ENCODE measurements at places on chromosomes 7 and 10.
A peak's percentile ranks its signal among the peaks of the same experiment; 100 is the strongest.

GRCh38 chr7:151715666-151716315 lies 161.1 kb downstream of the PRKAG2 start:
- no peaks in the 10 kb centered on the region for H3K27me3 ChIP-seq
- peak; percentile 90 for DNase-seq
- H3K27ac ChIP-seq = peak overlapping the region; percentile 55
- no peaks in the 10 kb centered on the region for H3K36me3 ChIP-seq

DNA sequence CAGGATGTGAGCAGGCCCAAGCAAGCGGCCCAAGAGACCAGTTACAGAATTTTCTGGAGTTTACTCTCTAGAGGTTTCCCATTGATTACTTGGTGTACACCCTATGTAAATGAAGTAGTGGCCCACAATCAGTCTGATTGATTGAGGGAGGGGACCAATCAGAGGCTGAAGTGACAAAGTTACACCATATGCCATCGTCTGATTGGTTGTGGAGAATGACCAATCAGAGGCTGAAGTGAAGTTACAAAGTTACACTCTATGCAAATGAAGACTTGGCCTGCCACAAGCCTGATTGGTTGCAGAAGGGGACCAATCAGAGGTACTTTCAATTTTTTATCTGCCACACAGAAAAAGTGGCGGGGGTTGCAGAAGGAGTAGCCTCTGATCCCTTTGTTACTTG lies 83.7 kb downstream of the KIF20B start:
- H3K4me1 ChIP-seq = no peaks in the 10 kb centered on the region
- no peak overlapping the region for H3K27ac ChIP-seq
- DNase-seq = no peak
- no peak overlapping the region for H3K4me3 ChIP-seq
- H3K36me3 ChIP-seq = peaks cover 5% of the 10 kb centered on the region

DNA sequence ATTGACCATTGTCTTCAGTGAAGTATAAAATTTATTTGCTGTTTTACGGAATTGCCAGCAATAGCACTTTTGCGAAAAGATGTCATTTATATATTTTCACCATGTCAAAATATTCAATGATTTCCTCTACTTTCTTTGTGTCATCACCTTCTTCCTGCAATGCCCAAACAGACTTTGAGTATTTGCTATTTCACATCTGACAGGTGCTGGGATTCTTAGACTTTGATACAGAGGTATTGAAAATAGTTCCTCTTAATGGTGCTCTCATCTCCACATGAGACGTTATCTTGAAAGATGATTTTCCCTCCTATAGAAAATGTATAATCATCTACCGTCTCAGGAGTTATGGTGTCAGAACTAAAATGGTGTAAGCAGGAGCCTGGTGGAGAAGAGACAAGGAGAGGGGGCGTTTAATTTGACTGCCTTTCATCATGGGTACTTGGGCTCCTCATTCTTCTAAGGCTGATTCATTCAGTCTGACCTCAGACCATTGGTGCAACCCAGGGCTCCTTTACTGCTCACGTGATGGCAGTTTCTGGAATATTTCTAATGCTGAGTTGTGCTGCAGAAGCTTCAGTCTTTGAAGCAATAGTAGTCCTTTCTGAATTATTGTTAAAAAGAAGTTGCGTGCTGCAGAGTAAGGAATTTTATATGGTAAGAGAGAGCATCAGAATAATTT lies 404.6 kb downstream of the PHTF2 start:
- H3K27me3 ChIP-seq = no peaks in the 10 kb centered on the region
- H3K4me3 ChIP-seq = no peak overlapping the region
- H3K4me1 ChIP-seq = no peaks in the 10 kb centered on the region
- no peak overlapping the region for H3K27ac ChIP-seq
- no peaks in the 10 kb centered on the region for H3K36me3 ChIP-seq
- DNase-seq = no peak

- H3K4me1 ChIP-seq = peaks cover 4% of the 10 kb centered on the region
- no peak for DNase-seq
- no peaks in the 10 kb centered on the region for H3K27me3 ChIP-seq
Measured at GRCh38 chr10:92891885-92892690, 43.8 kb downstream of the EXOC6 start.

DNA sequence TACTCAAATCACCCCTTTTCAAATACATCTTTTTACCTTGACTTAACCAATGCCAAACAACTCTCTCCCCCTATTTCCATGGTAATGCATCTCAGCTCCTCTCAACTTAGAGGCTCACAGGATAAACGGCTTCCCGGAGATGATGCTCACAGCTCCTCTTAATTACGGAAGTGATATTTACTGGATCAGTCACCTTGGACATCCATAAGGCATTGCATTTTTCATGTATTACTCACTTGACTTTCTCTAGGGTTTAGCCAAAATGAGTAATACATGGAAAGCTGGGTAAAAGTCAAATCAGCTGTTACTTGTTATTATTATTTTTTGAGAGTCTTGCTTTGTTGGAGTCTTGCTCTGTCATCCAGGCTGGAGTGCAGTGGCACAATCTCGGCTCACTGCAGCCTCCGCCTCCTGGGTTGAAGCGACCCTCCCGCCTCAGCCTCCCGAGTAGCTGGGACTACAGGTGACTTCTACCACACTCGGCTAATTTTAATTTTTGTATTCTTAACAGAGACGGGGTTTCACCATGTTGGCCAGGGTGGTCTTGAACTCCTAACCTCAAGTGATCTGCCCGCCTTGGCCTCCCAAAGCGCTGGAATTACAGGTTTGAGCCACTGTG lies 73.3 kb upstream of the RHEB start:
- DNase-seq = no peak
- H3K27me3 ChIP-seq = no peaks in the 10 kb centered on the region
- no peak overlapping the region for H3K4me3 ChIP-seq
- no peaks in the 10 kb centered on the region for H3K4me1 ChIP-seq

DNA sequence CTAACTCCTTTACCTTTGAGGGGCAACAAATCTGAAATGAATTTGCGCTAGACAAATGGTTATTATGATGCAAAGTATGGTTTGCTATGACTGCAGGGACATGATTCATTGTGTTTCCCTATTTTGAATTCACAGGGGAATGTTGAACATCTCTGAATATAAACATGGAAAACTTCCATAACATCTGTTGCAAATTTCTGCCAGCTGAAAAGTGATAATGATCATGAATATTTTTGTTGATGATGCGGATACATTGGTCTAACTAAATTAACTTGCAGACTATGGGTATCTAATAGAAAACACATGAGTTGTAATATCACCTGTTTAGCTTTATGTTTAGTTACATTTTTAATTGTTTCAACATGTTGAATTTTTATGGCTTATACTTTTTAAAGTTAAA lies 1325.5 kb downstream of the REEP3 start:
- no peaks in the 10 kb centered on the region for H3K36me3 ChIP-seq
- H3K27me3 ChIP-seq = no peaks in the 10 kb centered on the region
- no peaks in the 10 kb centered on the region for H3K4me1 ChIP-seq
- no peak for DNase-seq
- no peak overlapping the region for H3K4me3 ChIP-seq
- no peak overlapping the region for H3K27ac ChIP-seq

DNA sequence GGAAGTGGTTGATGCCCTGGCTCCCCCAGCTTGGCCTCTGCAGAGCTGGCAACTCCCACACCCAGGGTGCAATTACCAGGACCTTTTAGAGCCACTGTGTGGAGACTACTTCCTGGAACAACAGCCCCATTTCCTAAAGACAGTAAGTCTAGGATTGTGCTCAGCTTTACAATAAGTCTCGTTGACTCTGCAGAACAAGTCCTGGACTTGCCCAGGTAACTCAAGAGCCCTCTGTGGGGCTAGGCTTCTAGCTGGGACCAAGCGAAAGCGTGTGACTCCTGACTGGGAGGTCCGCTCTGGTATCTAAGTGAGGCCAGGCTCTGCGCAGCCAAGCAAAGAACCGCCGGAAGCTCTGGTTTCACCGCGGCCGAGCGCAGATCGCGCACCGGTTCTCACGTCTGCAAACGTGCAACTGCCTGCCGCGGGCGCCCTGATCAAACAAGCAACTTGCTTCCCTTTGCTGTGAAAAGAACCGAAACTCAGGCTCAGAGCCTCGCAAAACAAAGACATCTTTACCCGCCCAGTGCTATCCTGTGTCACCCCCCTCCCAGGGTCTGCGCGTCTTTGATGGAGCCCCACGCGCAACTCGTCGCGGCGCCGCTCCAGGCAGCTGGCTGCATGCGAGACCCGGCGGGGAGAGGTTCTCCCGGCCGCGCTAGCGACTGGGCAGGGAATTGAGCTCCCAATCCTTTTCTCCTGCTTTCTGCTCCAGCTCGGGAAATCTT lies 4.4 kb upstream of the PDLIM1 start:
- no peaks in the 10 kb centered on the region for H3K36me3 ChIP-seq
- no peaks in the 10 kb centered on the region for H3K27me3 ChIP-seq
- peak; percentile 84 for DNase-seq
- H3K4me3 ChIP-seq = peak overlapping the region; percentile 29
- peak overlapping the region; percentile 20 for H3K27ac ChIP-seq
- H3K4me1 ChIP-seq = peaks cover 13% of the 10 kb centered on the region

- H3K4me3 ChIP-seq = no peak overlapping the region
- no peaks in the 10 kb centered on the region for H3K27me3 ChIP-seq
- no peak for DNase-seq
- peak overlapping the region; percentile 24 for H3K27ac ChIP-seq
- peaks cover 6% of the 10 kb centered on the region for H3K4me1 ChIP-seq
Measured at GRCh38 chr10:103747193-103747865, 108.0 kb downstream of the SH3PXD2A start.

GRCh38 chr10:118167056-118167700 lies 120.4 kb upstream of the RAB11FIP2 start:
- H3K27me3 ChIP-seq = no peaks in the 10 kb centered on the region
- no peak overlapping the region for H3K4me3 ChIP-seq
- no peak overlapping the region for H3K27ac ChIP-seq

GRCh38 chr7:57342954-57343353 lies 107.0 kb upstream of the ZNF716 start:
- no peak overlapping the region for H3K4me3 ChIP-seq
- no peak overlapping the region for H3K27ac ChIP-seq
- H3K4me1 ChIP-seq = no peaks in the 10 kb centered on the region
- no peaks in the 10 kb centered on the region for H3K36me3 ChIP-seq

- no peaks in the 10 kb centered on the region for H3K36me3 ChIP-seq
- H3K27ac ChIP-seq = no peak overlapping the region
- no peak for DNase-seq
- H3K4me1 ChIP-seq = no peaks in the 10 kb centered on the region
- H3K27me3 ChIP-seq = no peaks in the 10 kb centered on the region
- no peak overlapping the region for H3K4me3 ChIP-seq
Measured at GRCh38 chr10:33164060-33164709, 170.3 kb downstream of the NRP1 start.

DNA sequence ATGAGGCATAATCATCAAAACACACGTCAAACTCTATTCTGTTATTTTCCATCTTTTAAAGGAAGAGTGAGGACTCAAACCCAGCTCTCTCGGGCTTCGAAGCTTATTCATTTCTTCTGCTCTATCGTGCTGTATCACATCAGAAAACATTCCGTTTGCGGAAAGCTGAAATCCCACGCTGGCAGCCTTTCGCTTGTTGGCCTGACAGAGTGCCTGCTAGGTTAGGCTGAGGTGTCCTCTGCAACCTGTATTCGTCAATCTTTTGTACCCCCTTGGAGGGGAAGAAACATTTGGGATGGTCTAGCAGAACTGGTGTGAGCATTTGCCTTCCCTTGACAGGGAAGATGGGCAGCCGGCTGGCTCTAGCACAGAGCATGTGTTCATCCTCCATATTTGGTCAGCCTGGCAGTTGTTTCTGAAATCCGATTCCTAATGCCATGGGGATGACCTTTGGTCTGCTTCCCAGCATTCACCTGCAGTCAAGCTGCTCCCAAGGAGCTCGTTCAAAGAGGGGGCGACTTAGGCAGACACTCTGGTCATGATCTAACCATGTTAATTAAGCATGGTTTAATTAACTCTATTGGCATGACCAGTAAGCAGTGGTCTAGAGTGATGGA lies 55.2 kb downstream of the TACC2 start:
- no peaks in the 10 kb centered on the region for H3K4me1 ChIP-seq
- no peak overlapping the region for H3K4me3 ChIP-seq
- H3K36me3 ChIP-seq = no peaks in the 10 kb centered on the region
- no peak for DNase-seq
- no peak overlapping the region for H3K27ac ChIP-seq

DNA sequence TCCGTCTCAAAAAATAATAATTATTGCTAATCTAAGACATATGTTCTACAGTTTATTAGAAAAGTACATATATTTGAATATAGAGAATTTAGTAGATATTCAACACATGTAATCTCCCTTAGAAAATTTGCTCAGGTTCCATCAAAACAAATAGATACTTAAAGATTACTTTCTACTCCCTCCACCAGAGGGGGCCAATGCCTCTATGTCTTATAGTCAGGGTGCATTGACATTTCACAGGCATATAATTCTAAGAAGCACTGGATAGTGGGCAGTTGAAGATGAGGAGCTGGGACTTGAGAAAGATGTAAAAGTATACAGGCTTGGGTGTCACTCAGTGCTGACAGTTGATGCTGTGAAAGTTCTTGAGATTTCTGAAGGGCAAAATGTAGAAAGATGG lies 301.6 kb upstream of the HPS1 start:
- no peaks in the 10 kb centered on the region for H3K4me1 ChIP-seq
- H3K4me3 ChIP-seq = no peak overlapping the region
- no peaks in the 10 kb centered on the region for H3K27me3 ChIP-seq
- DNase-seq = no peak

DNA sequence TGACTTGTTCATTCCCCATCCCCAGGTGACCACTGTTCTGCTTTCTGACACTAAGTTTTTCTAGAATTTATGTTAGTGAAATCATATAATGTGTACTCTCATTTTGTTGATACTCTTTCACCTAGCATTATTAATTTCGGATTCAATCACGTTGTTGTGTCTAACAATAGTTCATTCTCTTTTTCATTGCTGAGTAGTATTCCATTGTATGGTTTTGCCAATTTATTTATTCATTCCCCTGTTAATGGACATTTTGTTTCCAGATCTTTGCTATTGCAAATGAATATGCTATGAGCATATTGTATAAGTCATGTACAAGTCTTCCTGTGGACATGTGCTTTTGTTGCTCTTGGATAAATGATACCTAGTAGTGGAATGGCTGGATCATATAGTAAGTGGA lies 146.4 kb downstream of the FAM204A start:
- no peak for DNase-seq
- no peaks in the 10 kb centered on the region for H3K4me1 ChIP-seq
- H3K36me3 ChIP-seq = no peaks in the 10 kb centered on the region
- H3K27me3 ChIP-seq = no peaks in the 10 kb centered on the region
- H3K27ac ChIP-seq = no peak overlapping the region

GRCh38 chr10:1674501-1674900 lies 62.8 kb downstream of the ADARB2 start:
- H3K36me3 ChIP-seq = no peaks in the 10 kb centered on the region
- H3K27ac ChIP-seq = no peak overlapping the region
- no peak overlapping the region for H3K4me3 ChIP-seq

- H3K4me3 ChIP-seq = no peak overlapping the region
- peaks cover 98% of the 10 kb centered on the region for H3K36me3 ChIP-seq
- no peaks in the 10 kb centered on the region for H3K27me3 ChIP-seq
- no peak overlapping the region for H3K27ac ChIP-seq
Measured at GRCh38 chr7:66946545-66946944, 25.5 kb downstream of the TMEM248 start.

- no peaks in the 10 kb centered on the region for H3K36me3 ChIP-seq
- no peaks in the 10 kb centered on the region for H3K27me3 ChIP-seq
- H3K4me1 ChIP-seq = no peaks in the 10 kb centered on the region
- no peak overlapping the region for H3K4me3 ChIP-seq
- no peak overlapping the region for H3K27ac ChIP-seq
Measured at GRCh38 chr10:120420421-120420820, 36.6 kb upstream of the PLPP4 start.

GRCh38 chr7:91946549-91946948 lies 5.9 kb downstream of the AKAP9 start:
- no peaks in the 10 kb centered on the region for H3K27me3 ChIP-seq
- H3K27ac ChIP-seq = no peak overlapping the region
- no peak overlapping the region for H3K4me3 ChIP-seq
- H3K4me1 ChIP-seq = peaks cover 34% of the 10 kb centered on the region
- H3K36me3 ChIP-seq = no peaks in the 10 kb centered on the region
- no peak for DNase-seq
